ENCODE measurements at places on chromosomes 13 and 19.

- no peak for DNase-seq
Observed at GRCh38 chr13:73173279-73173811, 114.5 kb downstream of the KLF5 start.

DNA sequence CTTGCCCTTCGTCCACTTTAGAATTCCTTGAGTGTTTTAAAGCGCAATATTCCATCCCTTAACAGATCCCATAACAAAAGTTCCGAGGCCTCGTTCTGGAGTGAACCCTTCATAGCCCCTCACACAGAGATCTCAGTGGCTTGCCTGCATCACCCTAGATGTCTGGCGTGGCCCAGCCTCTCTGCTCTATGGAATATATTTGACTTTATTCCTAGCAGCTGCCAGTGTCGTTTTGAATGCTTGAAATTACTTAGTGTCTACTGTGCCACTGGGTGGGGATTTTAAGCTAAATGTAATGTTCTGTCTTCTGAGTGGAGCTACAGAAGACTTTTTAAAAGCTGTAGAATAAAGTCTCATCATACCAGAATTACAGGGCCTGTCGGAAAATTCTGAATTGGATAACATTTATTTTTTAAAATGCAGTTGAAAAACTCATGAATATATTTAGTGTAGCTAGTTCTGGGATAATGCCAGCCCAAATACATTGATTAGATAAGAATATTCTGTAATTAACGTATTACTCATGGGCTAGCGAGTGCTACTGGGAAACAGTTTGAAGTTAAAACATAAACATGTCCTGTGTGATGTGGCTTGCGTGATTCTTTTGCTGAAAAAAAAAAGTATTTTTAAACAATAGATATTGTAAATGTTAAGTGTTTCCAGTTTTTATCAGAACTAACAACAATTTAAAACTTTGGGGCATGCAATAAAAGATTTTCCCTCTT, 111.8 kb downstream of the ESD start:
- no peak for DNase-seq

DNA sequence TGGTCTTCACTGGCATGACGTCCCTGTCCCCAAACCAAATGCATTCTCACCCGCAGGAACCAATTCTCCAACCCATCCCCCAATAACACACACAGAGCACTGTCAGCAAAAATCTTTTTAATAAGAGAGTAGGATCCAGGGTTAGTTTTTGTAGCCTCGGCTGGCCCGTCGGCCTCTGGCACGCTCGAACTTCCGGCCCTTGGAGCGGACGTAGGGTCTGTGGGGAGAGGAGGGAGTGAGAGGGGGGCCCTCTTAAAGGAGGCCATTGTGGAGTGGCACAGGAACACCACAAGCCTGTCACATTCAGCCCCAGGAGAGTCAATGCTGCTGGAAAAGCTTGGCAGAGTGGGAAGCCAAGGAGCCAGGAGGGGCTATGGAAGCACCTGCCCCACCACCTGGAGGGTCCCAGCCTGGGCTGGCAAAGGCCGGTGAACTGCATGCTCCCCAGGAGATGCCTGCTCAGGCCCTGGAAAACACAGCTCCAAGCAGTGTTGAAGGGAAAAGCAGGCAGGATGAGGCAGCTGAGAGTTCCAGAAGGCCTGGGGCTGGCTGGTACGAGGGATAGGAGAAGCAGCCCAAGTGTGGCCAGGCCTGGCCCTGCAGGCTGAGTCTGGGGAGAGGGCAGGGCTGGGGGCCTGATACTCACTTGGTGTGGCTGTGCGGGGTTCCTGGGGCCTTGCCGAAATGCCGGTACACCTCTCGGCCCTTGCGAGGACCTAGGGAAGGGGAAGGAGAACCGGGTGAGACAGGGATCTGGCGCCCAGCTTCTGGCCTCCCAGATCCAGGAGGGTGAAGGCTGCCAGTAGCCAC, 560 bp upstream of the FAM83E start:
- DNase-seq = no peak

- no peak for DNase-seq
Observed at GRCh38 chr19:33545217-33545981, 23.8 kb upstream of the PEPD start.

GRCh38 chr13:77113496-77113895, 86.5 kb upstream of the FBXL3 start:
- no peak for DNase-seq

DNA sequence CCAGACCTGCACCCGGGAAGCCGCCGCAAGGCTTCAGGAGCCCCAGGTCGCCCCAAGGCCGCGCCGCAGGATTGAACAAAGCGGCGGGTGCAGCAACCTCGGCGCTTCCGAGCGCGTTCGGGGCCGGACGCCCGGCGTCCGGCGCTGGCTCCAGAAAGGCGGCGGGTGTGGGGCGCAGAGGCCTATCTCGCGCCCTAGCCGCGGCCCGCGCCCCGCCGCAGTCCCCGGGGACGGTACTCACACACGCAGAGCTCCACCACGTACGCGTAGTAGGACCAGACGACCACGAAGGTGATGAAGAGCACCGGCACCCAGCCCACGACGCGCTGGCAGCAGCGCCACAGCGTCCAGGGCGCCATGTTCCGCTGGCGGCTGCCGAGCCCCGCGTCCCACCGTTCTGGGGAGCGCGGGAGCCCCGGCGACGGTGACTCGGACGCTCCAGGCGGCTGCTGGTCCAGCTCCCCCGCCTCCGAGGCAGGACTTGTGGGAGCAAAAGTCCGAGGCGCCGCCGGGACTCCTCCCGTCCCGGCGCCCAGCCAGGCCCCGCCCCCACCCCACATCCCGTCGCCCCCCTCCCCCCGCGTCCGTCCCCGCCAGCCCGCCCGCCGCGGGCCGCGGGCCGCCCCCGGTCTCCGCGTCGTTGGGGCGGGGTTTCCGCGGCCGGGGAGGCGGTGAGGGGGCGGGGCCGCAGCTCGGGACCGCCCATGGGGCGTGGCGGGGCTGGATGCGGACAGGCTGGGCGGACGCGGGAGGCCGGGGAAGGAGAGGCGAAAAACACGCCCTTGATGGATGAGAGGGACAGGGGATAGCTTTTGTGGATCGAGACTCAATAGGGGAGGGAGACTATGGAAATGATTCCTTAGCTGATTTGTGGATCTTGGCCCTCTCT, at the start of gene ZDHHC20:
Gene ZDHHC20, minus strand, starts transcription at position 491 of the 889 bp plus-strand sequence. Its CDS starts 132 bp downstream, at position 359.
- peak; percentile 93 for DNase-seq

DNA sequence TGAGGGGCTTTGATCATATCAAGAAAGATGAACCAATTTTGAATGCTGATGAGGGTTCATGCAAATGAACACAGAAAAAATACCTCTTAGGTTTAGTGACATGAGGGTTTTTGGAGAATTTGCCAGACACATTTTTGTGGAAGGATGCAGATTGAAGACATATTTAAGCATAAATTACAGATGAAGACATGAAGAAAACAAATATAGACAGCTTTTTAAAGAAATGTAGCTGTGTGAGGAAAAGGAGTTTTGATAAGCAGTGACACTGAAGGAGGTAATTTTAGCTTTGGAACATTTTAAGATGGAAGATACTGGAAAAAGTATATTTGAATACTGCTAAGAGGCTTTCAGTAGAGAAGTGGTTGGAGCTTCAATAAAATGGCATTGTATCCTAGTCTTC, 810.8 kb upstream of the GPC6 start:
- no peak for DNase-seq

DNA sequence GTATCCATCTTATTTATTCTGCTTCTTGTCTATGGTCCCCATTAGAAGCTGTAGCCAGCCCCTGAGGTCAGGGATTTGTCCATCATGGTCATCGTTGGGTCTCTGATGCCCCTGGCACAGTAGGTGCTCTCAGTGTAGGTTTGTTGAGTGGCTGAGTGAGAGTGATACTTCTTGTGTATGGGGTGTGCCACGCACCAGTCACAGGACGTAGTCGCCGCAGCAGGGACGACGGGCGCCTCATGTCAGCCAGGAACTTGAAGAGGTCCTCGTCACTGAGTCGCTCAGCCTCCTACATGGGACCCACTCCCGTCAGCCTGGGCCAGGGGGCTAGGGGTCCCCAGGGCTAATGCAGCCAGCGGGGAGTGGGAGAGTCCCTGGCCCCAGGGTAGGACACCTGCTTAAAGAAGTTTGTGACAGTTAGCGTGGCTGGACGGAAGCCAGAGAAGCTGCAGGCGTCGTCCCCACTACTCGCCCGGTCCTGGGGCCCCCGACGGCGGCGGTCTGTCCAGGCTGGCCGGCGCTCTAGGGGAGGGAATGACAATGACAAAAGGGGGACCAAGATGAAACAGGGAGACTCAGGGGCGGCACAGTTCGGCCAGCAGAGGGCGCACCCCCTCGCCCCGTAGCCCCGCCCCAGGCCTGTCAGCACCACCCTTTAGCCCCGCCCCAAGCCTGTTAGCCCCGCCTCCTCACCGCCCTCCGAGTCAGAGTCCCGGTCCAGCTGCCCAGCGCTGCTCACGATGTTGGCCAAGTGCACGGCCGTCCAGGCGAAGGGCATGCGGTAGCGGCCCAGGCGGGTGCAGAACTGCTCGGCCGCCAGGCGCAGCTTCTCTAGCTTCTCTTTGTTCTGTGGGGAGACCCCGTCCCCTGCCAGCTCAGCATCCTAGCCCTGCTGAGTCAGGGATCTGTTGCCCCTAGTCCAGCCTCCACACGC, 3.7 kb downstream of the ANGPTL8 start:
- peak; percentile 91 for DNase-seq

GRCh38 chr13:97321616-97322321, 99.6 kb downstream of the MBNL2 start:
- DNase-seq = no peak

DNA sequence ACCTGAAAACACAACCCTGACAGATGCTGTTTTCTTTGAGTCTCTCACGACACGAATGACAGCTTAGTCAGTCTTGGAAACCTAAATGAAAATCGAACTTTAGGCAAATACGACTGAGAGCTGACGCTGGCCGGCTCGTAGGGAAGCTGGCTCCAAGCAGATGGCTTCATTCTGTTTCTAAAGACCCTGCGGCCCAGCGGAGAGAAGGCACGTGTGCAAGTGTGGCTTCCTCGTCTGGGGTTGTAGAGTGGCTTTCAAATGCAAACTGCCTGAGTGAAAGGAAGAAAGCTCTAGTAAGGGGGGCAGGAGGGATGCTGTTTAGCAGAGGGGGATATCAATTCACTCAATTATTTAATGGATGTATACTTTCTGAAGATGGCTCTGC, 26.1 kb upstream of the TIMM44 start:
- DNase-seq = no peak

DNA sequence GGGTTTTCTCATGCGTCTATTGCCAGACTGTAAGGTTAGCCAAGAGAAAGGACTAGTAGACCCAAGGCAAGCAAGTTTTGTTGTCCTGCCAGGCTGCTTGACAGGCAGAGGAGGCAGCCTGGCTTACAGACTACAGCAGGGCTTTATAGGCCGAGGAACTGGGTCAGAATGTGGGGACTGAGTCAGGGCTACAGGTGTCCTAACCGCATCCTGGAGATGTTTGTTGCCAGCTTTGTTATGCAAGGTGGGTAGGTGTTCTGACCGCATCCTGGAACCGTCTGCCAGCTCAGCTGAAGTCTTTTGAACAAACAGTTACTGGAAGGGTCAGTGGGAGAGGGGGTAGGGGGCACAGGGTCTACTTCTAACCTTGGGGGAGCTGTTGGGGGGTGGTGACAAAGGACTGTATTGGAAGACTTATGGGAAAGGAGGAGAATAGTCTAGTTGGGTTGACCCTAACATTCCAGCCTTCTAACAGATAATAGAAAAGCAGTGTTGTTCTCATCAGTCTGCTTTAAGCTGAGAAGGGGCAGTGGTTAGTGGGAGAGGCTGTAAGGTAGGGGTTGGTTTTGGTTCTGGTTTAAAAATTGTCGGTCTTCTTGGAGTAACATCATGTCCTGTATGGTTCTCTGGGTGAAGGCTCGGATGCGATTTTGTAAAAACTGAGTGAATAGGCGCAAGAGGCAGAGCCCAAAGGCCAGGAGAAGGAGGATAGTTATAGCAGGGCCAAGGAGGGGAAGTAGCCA, 913.8 kb upstream of the SLITRK5 start:
- DNase-seq = peak; percentile 50

- no peak for DNase-seq
Observed at GRCh38 chr13:102325321-102325720, 76.5 kb downstream of the FGF14 start.

GRCh38 chr19:2809387-2810140, 10.1 kb upstream of the ZNF554 start:
- DNase-seq = no peak

DNA sequence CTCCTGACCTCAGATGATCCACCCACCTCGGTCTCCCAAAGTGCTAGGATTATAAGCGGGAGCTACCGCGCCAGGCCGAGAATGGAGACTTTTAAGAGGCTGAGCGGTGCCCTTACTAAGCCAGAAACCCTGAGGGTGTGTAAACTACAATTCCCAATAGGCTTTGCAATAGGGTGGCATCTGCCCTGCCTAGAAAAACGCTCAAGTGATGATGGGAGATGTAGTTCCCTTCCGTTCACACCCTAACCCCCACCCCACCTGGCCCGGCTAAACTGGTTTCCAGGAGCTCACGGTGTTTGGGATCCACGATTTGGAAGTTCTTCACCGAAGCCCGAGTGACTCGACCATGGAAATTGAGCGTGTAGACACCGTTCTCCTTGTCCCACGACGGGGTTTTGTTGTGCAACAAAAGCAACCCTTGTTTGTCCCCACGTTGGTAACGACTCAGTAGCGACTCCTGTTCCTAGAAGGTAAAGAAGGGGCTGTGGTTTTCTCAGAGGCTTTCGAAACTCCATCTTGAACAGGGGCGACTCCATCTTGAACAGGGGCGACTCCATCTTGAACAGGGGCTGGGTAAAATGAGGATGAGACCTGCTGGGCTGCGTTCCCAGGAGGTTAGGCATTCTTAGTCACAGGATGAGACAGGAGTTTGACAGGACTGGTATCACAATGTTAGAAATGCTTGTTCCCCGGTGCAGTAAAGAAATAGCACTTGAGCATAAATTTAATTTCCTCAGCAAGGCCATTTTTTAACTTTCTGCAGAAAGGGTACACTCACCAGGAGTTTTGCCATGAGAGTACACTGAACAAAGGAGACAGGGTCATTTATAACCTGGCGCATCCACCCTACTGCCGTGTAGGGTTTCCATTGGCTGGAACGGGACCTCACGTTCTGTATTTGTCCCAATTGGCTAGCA, 9.8 kb downstream of the PPP1R15A start:
- DNase-seq = no peak

- DNase-seq = no peak
Observed at GRCh38 chr13:75103976-75104375, 378.0 kb downstream of the TBC1D4 start.

DNA sequence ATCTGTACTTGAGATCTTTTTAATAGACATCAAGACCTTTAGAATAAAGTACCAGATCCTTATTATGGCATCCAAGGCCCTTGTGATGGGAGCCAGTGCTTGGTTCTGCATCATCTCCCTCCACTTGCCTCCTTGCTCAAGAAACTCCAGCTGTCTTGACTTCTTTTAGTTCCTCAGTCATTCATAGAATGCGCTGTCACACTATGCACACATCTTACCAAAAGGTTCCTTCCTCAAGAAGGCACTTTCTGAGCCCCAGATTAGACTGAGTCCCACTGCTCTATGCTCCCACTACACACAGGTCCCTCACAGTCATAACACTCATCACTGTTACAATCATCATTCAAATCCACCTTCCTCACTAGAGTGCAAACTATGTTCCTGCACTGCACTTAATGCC, 57.8 kb upstream of the ITM2B start:
- no peak for DNase-seq

DNA sequence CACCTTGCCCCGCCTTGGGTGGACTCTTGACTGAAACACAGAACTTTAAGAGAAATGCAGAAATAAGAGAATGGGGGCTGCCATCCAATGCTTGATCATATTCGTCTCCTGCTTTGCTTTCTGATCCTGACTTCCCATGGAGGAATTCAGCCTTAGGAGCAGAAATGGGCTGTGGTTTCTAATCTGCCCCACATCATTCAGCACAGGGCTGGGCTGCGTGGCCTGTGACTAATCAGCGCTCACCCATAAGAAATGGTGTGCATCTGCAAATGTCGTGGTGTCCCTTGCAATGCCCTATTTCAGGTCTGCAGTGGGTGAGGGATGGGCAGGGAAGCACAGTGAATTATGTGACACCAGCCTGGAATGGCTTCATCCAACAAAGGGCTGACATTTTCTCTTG, 60.7 kb upstream of the URI1 start:
- no peak for DNase-seq

All from activated CD4-positive, alpha-beta memory T cell treated with anti-CD3 and anti-CD28 coated beads for 36 hours (primary cell).